Naive thymus-derived CD8-positive, alpha-beta T cell (primary cell): ENCODE measurements at places on chromosomes 6 and 20.

DNA sequence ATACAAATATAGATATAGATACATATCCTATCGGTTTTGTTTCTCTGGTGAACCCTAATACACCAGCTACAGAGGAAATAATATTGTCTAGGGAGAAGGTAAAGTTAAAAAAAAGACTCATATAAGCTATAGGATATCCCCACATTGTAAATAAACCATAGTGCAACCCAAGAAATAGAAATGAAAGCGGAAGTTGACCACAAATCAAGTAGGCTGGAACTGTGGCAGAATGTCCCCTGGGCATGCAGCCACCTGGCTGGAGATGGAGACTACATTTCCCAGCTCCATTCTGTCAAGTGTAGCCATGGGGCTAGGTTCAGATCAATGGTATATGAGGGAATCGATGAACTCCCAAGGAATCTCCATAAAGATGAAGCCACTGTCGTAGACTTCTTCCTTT, 70.1 kb upstream of the RPS6KA2 start:
- no peak for DNase-seq

GRCh38 chr6:54366667-54367327, 58.6 kb downstream of the TINAG start:
- DNase-seq = no peak

GRCh38 chr6:7134999-7135745, 27.4 kb downstream of the RREB1 start:
- DNase-seq = no peak

- no peak for DNase-seq
Observed at GRCh38 chr6:102895683-102896082, 1502.2 kb downstream of the GRIK2 start.

DNA sequence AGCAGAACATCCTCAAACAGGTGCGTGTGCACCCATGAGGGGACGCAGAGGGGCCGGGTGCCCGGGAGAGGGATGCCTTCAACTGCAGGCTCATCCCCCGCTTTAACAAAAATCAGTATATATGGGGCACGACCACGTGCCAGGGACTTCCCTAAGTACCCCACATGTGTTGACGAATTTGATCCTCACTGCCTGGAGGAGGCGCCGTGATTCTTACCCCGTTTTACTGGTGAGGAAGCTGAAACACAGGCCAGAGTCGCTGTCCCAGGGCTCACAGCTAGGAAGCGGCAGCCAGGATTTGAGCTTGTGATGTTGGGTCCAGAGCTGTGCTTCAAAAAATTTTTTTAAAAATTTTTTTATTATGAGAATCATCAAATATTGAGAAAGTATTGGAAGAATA, 44.8 kb downstream of the ITPR3 start:
- DNase-seq = no peak

GRCh38 chr6:34301408-34301807, 52.6 kb upstream of the SMIM29 start:
- no peak for DNase-seq

- no peak for DNase-seq
Observed at GRCh38 chr6:107488875-107489635, 862 bp upstream of the SOBP start.

DNA sequence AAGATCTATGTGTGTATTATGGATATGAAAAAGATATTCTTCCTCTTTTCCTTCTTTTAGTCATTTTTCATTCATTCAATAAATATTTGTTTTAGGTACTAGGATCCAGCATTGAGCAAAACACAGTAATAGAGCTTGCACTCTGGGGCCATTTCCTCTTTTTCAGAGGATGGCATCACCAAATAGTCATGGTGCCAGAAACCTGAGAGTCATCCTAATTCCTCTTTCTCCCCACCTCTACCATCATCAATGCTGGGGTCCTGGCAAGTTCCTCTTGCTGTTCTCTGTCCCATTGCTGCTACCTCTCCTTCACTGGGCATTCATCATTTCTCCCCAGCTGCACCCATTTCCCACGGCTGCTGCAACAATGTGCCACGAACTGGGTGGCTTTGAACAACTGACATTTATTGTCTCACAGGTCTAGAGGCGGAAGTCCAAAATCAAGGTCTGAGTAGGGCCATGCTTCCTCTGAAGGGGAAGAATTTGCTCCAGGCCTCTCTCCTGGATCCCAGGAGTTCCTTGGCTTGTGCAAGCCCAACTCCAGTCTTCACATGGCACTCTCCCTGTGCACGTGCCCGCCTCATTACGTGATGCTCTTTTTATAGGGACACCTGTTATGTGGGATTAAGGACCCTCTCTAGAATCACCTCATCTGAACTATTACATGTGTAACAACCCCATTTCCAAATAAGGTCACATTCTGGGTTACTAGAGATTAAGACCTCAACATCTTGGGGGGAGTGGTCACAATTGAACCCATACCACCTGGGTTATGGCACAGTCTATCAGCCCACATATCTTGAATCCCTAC, 9.5 kb upstream of the IGF2R start:
- DNase-seq = no peak

DNA sequence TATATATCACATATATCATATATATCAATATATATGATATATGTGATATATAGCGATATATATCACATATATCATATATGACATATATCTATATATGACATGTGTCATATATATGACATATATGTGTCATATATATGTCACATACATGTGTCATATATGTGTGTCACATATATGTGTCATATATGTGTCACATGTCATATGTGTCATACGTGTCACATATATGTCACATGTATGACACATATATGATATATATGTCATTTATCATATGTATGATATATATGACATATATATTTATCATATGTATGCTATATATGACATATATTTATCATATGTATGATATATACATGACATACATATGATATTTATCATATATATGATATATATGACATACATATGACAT, 27.6 kb upstream of the ZNF292 start:
- DNase-seq = no peak

- DNase-seq = no peak
Observed at GRCh38 chr20:20360464-20360863, 7.4 kb upstream of the INSM1 start.

GRCh38 chr6:150924808-150925589, 59.5 kb downstream of the MTHFD1L start:
- DNase-seq = no peak

- DNase-seq = no peak
Observed at GRCh38 chr6:15763837-15764236, 101.0 kb upstream of the DTNBP1 start.

GRCh38 chr6:153727885-153728284, 311.2 kb upstream of the OPRM1 start:
- DNase-seq = no peak

DNA sequence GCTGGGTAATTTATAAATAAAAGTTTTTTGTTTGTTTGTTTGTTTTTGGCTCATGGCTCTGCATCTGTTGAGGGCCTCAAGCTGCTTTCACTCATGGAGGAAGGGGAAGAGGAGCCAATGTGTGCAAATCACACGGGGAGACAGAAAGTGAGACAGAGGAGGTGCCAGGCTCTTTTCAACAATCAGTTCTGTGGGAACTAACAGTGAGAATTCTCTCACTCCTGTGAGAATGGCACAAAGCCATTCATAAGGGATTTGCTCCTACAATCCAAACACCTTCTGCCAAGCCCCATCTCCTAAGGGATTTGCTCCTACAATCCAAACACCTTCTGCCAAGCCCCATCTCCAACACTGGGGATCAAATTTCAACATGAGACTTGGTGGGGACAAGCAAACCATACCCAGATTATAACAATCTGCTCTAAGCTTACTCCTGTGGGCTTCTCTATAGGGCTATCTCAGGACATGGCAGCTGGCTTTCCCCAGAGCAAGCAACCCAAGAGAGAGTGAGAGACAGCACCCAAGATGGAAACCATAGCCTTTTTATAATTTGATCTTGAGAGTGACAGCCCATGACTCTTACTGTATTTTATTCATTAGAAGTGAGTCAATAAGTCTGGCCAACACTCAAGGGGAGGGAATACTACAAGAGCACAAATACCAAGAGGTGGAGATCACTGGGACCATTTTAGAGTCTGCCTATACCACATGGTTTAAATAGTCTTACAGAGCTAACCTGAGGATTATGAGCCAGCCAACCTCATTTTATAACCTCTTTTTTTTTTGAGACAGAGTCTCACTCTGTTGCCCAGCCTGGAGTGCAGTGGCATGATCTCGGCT, 22.8 kb upstream of the LRRC1 start:
- no peak for DNase-seq

DNA sequence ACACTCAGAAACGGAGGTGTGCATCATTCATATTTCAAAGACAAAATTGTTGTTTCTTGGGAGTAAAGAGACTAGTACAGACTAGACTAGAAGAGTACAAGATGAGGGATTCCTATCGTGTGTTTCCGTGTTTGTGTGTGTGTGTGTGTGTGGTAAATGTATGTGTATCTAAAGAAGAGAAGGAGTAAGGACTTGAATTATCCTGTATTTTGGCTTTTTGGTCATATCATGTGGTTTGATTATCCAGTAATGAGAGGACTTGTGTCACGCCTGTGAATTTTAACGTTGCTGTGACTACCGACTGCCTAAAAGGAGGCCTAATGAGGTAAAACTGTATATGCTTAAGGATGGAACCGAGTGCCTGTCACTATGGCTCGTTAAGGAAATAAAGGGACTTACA, 44.4 kb upstream of the MAP7 start:
- DNase-seq = no peak

- DNase-seq = no peak
Observed at GRCh38 chr6:169044381-169045230, 209.0 kb downstream of the THBS2 start.

DNA sequence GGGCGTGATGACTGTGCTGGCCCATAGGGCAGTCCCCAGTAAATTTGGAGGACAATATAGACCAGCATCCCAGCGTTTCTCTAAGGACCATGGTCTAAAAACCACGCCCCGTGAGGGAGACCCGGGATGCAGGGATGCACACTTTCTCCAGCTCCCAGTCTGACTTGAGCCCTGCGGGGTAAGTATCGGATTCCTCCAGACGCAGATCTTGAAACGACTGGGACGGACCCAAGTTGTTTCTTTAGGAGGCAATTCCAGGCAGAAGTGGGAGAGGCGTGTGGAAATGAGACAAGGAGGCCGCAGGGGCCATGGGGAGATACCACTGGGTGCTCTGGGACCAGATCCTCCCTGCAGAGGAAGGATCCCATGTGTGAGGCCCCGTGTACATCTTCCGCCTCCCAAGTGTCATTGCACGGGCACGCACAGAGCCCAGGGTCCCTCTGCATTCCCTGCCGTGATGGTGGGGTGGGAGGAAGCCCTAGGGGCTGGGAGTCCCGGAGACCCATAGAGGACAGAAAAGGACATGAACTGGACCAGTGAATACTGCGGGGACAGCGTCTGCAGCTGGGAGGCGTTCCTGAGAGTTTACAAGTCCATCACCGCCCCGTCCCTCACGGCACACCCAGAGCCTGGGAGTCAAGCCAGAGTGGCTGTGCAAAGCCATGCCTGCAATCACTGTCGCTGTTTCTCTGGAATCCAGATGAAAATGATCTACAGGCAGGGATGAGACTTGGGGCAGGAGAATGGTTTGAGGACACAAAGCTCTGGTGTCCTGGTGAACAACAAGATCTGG, 522.9 kb downstream of the CDH26 start:
- no peak for DNase-seq

- DNase-seq = no peak
Observed at GRCh38 chr6:37971266-37971665, 151.7 kb downstream of the ZFAND3 start.

DNA sequence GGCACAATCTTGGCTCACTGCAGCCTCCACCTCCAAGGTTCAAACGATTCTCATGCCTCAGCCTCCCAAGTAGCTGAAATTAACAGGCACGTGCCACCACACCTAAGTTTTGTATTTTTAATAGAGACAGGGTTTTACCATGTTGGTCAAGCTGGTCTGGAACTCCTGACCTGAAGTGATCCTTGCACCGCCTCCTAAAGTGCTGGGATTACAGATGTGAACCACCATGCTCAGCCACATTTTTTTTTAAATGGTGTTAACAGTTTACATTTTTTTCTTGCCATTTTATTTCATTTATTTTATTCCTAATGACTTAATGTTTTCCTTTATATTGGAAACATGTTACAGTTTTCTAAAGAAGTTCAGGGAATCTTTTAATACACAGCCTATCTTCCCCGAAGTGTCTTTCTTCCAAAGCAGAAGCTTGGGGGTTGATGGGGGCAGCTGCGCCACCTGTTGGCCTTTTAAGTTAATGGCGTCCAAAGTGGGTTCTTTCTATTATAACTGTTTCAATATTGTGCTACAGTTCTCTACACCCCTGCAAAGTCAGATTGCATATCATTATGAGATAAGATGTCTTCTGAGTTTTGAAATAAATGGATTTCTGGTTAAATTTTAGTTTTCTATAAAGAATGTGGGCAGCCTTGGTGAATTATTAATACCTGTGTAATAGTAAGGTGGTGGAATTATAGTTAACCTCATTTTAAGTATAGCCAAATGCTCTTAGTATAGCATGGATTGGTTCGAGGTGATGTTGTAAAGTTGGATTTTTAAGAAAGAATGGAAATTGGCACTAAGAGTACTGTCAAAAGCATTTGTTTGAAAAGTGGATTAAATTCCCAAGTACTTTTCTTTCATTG, 42.0 kb upstream of the PLCG1 start:
- DNase-seq = peak; percentile 62

DNA sequence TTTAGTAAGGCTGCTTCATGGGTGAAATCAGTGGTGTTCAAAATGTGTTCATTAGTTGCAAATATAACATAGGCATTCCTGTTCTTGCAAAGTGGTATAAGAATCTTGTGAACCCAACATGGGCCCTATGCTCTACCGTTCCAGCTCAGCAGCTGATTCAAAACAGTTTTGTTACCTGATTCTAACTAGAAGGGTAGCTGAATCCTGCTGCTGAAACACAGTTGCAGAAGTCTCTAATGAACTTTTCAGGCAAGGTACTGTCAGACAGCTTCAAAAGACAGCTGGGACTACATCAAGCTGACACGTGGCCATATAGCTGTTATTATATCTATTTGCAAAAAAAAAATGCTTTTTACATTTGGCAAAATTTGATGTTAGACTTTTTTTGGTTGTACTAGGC, 22.7 kb downstream of the THEMIS start:
- no peak for DNase-seq

GRCh38 chr6:95543798-95544197, 33.5 kb upstream of the MANEA start:
- no peak for DNase-seq

DNA sequence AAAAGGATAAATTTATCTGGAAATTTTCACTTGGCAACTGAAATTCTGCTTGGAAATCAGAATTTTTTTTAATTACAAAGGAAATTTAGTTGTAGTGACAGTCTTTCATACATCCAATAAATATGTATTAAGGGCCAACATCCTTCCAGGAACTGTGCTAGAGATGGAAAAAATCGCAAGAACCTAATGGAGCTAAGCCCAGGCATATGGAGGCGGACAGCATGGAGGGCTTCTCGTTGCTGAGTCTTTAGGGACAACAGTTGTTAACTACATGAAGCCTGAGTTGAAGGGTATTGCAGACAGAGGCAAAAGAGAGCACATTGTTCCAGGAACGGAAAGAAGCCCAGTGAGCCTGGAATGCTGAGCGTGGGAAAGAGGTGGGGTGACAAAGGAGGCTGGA, 208.9 kb downstream of the IBTK start:
- DNase-seq = no peak

- DNase-seq = no peak
Observed at GRCh38 chr6:89944826-89945407, 50.6 kb downstream of the GJA10 start.
